ENCODE measurements at places on chromosomes 5 and 9.
A peak's percentile ranks its signal among the peaks of the same experiment; 100 is the strongest.

GRCh38 chr5:24226479-24226878 lies 418.3 kb downstream of the CDH10 start:
- no peak for DNase-seq

DNA sequence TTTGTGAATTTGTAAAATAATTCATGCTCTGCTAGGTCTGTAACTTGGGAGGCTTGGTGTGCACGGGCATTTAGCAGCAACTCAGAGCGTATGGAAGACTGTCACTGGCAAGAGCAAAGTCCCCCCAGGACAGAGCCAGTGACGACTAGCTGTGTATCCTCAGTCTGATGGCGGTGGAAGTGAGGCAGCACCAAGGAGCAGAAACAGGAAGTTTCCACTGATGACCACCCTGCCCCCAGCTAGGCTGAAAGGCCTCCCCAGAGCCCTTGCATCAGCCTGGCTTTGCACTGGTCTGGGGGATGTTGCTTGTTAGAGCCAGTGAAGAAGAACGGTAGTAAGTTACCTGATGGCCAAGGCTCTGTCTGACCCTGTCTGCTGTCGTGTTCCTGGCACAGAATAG lies 66.8 kb upstream of the ABL1 start:
- no peak for DNase-seq

DNA sequence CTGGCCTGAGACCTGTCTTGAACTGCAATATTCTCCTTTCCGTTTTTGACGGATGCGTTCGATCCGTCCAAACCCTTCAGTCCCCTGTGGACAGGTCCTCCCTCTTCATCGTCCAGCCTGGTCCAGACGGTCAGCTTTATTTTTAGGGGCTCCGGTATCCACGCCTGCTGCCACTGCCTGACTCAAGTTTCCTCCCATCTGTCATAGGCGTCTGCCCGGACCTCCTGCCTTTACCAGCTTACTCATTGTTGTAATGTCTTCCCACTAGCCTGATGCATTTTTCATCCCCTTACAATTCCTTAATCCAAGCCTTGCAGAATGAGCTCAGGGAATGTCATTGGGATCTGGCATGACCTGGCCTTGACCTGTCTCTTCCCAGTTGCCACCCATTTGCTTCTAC lies 145.8 kb downstream of the TENT4A start:
- DNase-seq = no peak

GRCh38 chr5:178432421-178433272 lies 157.5 kb downstream of the COL23A1 start:
- DNase-seq = peak; percentile 84

DNA sequence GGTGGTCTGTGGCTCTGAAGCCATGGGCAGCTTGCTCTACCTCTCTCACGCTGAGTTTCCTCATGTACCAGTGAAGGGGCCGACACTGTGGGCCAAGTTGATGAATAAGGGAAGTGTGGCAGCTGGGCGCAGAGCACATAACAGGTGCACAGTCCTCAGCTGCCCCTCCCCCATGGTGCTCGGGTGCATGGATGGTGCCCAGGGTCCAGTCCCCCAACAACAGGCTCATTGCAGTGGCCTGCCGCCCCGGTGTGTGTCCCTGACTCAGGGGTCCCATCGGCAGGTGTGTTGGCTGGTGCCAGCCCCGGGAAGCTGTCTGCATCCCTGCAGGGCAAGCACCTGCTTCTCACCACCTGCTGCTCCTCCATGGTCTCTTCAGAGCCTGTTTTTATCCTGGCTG lies 36.6 kb downstream of the COL5A1 start:
- no peak for DNase-seq

GRCh38 chr5:156126716-156127115 lies 200.2 kb upstream of the SGCD start:
- no peak for DNase-seq

GRCh38 chr9:93107151-93107824 lies 11.3 kb downstream of the CARD19 start:
- DNase-seq = peak; percentile 71

GRCh38 chr5:143662020-143662419 lies 149.9 kb upstream of the HMHB1 start:
- no peak for DNase-seq

DNA sequence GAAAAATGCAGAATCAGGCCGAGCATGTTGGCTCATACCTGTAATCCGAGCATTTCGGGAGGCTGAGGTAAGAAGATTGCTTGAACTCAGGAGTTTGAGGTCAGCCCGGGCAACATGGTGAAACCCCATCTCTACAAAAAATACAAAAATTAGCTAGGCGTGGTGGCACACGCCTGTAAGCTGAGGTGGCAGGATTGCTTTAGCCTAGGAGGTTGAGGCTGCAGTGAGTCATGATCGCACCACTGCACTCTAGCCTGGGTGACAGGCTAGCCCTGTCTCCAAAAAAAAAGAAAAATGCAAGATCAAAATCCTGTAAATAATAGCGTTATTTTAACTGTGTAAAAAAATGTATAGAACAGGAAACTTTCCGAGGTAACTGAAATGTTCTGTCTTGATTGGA lies 39.4 kb downstream of the RNF44 start:
- DNase-seq = no peak

DNA sequence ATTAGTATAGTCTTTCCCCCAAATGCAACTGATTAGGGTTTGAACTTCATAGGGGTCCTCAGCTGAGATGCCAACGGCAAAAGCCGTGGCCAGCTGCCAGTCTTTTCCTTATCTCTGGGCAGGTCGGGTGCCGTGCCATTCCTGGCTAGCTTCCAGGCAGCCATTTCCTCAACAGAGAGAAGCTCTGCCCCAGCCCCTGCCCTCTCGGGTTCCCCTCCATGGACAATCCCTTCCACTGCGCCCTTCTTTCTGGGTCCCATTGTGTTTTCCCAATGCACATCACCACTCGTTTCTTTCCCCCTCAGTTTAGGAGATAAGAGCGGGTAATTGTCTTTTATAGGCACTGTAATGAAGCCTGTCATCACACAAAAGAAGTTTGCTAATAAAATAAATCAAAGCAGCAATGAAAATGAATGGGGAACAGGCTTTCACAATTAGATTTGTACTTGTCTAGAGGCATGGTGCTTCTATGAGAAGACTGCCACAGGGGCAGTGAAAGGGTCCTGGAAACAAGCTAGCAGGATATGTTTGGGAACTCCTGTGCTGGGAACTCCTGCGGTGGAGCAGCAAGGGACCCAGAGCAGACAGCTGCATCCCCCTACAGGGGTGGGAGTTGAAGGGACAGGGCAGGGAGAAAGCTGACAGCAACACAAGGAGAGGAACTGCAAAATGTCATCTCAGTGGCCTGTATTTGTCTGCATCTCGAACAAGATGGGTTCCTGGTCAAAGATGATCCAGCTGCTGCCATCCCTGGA lies 48.0 kb upstream of the SAP30L start:
- DNase-seq = no peak

DNA sequence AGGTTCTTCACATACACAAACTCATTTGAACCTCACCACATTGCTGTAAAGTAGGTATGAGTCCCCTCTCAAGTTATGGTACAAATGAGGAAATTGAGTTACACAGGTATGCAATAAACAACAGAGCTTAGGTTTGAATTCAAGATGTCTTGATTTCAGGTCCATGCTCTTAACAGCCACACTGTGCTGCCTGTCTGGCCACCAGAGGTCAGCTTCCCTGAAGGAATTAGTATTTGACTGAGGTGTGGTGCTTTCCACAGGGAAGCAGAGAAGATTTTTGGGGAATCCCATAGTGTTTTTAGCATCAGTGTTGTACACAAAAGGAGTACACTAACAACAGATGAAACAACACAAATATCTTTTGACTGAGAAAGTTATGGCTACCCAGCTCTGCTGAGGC lies 94.4 kb upstream of the ITGA1 start:
- no peak for DNase-seq

DNA sequence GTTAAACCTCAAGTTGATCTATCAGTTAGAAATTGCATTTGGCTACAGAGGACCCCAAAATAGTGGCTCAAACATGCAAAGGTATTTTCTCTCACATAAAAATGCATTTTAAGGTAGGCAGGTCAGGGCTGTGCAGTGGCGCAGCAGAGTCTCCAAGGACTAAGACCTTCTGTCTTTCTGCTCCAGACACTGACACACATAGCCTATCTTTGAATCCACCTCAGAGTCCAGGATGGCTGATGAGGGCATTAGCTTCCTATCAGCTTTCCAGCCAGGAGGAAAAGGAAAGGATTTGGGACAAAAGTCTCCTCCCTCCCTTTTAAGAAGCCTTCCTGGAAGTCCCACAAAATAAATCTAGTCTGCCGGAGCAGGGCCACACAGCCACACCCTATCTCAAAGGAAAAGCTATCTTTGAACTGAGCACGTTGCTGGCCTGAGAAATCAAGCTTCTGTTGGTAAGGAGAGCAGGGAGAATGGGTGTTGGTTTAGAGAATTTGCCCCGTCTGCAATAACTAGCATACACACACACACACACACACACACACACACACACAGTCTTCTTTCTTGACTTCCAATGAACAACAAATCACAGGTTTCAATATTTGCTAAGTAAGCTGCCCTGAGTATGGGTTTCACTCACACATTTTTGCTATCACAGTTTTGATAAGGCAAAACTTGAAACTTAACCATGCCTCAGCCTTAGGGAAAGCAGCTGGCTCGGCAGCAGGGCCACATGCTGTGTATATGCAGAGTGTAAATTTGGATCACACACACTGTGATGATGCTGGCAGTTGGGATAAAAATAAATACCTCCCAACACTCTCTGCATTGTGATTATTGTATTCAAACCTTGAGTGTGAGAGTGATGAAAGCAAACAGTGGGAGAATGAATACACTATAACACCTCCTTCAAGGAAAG lies 116.6 kb upstream of the MAP3K1 start:
- no peak for DNase-seq

DNA sequence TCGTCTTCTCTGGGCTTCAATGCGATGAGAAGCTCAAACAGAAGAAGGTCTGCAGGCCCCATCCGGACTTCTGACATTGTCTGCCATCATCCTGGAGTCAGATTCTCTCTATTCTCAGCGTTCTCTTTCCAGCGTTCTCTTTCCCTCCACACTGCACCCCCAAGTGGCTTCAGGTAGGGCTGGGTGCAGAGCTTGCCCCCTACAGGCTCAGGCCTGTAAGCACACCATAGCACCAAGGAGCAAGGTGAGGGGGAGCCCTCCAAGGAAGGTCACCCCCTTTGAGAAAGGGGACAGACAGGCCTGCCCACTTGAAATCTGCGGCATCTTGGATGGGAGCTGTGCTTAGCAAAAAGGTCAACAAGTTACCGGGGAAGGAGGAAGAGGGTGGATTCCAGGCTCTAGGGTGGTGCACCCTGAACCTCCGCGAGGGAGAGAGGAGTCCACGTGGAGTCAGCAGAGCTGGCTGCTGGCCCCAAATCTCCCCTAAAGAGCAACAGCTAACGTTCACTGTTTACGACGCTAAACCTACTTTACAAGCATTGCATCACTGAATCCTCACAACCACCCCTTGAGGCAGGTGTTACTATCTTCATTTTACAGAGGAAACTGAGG lies 27.5 kb downstream of the GPX3 start:
- no peak for DNase-seq

- DNase-seq = no peak
Observed at GRCh38 chr9:109886617-109887016, 106.6 kb downstream of the PALM2AKAP2 start.

DNA sequence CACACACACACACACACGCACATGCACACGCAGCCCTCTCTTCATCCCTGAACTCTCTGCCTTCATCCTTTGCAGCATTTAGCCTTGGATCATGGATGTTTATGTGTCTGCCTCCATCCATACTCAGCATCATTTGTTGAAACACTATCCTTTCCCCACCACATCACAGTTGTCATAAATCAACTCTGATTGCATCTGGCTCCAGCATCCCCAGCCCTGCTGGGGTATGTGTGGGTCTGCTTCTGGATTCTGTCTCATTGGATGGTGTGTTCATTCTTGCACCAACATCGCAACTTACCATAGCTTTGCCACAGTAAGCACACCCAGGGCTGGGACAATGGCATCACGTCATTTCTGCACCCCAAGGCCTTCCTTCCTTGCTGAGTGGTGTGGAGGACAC lies 175.4 kb downstream of the RGS3 start:
- peak; percentile 72 for DNase-seq

GRCh38 chr9:120933310-120934055 lies 6.9 kb upstream of the TRAF1 start:
- no peak for DNase-seq

DNA sequence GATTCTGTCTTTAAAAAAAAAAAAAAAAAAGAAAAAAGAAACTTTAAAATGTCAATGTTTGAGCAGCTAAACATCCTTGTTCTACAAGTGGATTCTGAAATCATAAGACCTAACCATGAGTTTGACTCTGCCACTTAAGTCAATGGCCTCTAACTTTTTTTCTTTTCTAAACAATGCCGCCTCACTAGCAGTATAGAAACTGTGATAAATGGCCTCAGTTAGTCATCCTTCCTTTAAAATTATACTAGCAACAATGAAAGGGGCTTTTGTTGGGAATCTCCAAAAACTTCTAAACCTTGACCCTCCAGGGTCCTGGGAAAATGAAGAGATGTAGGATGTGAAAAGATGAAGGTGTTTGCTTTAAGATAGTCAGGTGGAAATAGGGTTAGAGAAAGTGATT lies 71.1 kb downstream of the FBXL7 start:
- DNase-seq = no peak

- peak; percentile 98 for DNase-seq
Observed at GRCh38 chr5:6377905-6378765, at the start of gene MED10. Gene MED10 (minus strand): TSS chr5:6378547. CDS start chr5:6378483, 64 bp downstream.

DNA sequence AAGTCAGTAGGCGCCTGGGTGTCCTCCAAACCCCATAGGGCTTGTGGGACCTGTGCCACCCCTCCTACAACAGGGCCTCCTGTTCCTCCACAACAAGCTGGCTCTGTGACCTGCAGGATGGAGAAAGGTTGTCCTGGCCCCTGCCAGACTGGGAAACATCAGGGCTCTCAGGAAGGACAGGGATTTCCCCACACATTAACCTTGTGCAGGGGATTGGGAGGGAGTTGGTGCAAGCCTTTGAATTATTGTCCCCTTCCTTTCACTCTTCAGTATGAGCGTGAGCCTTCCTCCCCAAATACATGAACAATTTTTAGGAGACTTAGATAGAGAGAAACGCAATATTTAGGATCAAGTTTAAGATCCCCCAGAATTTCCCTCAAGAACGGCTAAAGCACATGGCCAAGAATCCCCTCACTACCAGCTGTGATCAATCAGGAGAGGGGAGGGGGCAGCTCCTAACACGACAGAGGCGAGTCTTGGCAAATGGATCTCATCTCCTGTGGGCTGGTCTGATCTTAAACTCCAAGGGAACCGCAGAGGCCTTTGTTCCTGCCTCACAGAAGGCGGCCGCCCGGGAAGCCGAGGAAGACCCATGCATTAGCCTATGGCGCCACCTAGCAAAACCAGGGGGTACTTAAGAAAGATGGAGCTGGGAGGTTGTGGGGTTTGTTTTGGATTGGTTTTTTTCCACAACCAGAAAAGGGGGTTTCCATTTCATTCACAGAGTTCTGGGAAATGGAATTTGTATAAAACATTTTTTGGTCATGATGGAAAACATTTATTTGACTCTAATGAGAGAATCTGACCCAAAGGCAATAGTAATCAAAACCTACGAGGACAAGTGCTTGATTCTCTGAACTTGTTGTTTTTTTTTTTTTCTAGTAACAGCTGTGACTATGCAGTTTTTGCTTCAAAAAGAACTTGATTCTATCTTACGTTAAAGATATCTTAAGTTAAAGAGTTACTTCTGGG lies 36.1 kb upstream of the OSMR start:
- no peak for DNase-seq

All from mesenteric fat pad (tissue), 1 donor.